Foreskin fibroblast (primary cell): ENCODE measurements at places on chromosomes 1 and 21.

- DNase-seq: peak; percentile 43
These were observed 105.2 kb downstream of the EDEM3 start for GRCh38 chr1:184649451-184649888.

- no peak for DNase-seq
These were observed 70.5 kb upstream of the CTTNBP2NL start for GRCh38 chr1:112325504-112325903.

DNA sequence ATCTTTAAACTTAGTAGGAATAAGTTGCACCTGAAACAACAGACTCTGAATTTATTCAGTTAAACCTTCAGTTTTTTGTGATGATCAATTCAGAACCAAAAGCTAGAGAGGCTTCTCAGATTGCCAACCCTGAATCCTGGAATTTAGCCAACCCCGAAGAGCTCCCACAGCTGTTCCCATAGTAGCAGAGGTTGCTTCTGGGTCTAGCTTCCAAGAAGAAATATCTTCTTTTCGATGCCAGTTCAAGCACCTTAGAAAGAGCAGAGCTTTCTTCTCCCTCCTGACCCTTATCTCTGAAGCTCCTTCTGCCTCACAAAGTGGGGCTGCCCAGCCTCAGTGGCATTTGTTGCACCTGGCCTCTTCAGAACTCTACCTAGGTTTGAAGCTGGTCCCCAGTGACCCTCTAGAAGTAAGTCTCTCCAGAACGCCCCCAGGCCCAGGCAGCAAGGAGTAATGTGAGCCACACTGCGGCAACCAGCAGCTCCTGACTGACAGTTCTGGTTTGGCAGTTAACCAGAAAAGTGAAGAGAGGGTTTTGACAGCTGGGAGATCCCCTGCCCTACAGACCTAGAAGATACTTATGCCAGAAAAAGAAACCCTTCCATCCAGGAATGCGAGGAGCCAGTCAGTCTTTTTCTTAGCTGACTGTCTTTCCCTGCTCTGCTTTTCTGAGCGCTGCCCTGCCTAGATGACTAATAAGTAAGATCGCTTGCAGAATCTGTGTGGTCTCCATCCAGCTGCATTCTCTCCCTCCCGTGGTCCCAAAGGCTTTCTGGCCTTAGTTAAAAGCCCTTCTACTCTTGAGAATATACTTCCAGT is 165.9 kb downstream of the ADGRL4 start:
- DNase-seq: peak; percentile 82

DNA sequence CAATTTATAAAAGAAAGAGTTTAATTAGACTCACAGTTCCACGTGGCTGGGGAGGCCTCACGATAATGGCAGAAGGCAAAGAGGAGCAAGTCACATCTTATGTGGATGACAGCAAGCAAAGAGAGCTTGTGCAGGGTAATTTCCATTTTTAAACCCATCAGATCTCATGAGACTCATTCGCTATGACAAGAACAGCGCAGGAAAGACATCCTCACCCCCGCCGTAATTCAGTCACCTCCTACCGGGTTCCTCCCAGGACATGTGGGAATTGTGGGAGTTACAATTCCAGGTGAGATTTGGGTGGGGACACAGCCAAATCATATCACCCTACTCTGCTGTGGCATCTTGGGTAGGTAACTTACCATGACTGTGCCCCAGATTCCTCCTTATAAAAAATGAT is 79.8 kb downstream of the AK5 start:
- no peak for DNase-seq

DNA sequence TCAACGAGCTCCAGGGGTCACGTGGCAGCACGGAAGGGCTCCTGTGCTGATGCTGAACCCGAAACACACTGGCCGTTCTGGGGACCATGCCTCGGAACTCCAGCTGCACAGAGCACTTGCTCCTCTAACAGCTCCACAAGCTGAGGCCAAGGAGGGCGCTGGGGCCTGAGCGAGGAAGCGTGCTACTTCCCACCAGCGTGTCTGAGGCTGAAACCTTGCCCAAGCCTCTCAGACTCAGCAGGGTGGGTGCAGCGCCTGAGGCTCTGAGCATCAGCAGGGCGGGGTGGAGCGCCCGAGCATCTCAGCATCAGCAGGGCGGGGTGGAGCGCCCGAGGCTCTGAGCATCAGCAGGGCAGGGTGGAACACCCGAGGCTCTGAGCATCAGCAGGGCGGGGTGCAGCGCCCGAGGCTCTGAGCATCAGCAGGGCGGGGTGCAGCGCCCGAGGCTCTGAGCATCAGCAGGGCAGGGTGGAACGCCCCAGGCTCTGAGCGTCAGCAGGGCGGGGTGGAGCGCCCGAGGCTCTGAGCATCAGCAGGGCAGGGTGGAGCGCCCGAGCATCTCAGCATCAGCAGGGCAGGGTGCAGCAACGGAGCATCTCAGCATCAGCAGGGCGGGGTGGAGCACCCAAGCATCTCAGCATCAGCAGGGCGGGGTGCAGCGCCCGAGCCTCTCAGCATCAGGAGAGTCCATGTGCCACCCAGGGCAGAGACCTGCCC is 9.6 kb downstream of the WRAP73 start:
- DNase-seq: no peak

DNA sequence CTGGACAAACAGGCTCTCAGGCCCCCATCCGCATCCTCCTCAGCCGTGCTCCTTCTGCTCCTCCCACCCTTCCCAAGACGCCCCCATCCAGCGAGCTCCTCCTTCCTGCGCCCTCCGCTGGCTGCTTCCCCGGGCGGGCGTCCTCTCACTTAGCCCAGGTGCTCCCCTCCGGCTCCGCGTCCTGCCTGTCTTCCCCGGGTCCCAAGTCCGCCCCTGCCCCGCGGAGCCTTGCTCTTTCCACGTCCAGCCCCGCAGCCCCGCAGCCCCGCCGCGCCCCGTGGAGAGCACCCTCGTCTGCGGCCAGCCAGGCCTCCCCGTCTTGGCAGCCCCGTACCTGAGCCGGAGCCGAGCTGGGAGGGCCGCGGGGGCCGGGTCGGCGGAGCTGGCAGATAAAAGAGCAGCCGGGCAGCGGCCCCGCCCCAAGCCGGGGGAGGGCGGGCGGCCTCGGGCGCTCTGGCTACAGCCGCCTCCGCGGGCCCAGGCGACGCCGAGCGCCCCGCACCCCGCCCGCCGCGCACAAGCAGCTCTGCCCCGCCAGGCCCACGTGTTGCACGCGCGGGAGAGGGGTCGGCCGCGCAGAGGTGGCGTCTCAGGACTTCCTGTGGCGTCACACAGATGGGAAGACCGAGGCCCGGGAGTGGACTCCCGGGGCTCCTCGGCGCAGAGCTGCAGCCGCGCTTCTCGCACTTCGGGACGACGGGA is at the start of gene PAQR7:
TSS of gene PAQR7 (minus strand) at position 555 of the 702 bp plus-strand sequence. CDS start 11,869 bp downstream, outside the sequence.
- DNase-seq: peak; percentile 79
